Fibroblast of skin of right biceps (primary cell): ENCODE measurements at places on chromosomes 1 and 21.
A peak's percentile ranks its signal among the peaks of the same experiment; 100 is the strongest.

- DNase-seq, result no peak
Measured at GRCh38 chr1:195195423-195196057, 1412.7 kb downstream of the KCNT2 start.

- DNase-seq, result peak; percentile 82
Measured at GRCh38 chr1:64598100-64598571, 128.2 kb downstream of the CACHD1 start.

- no peak for DNase-seq
Measured at GRCh38 chr1:105368446-105368845, 1618.7 kb downstream of the AMY1C start.

DNA sequence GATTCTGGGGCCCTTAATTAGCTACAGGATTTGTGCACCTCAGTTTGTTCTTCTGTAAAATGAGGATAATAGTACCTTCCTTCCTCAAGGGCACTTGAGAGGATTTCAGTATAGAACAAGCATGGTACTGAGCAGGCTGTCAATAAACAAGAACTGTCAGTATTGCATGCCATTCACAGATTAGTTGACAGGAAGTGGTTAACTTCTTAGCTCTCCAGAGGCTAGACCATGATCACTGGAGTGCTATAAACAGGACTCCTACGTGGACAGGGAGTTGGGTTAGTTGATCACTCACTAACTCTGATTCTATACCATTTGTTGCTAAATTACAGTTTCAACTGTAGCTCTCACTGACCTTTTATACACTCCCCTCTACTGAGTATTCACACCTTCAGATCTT lies 126.2 kb upstream of the DAB1 start:
- peak; percentile 42 for DNase-seq

DNA sequence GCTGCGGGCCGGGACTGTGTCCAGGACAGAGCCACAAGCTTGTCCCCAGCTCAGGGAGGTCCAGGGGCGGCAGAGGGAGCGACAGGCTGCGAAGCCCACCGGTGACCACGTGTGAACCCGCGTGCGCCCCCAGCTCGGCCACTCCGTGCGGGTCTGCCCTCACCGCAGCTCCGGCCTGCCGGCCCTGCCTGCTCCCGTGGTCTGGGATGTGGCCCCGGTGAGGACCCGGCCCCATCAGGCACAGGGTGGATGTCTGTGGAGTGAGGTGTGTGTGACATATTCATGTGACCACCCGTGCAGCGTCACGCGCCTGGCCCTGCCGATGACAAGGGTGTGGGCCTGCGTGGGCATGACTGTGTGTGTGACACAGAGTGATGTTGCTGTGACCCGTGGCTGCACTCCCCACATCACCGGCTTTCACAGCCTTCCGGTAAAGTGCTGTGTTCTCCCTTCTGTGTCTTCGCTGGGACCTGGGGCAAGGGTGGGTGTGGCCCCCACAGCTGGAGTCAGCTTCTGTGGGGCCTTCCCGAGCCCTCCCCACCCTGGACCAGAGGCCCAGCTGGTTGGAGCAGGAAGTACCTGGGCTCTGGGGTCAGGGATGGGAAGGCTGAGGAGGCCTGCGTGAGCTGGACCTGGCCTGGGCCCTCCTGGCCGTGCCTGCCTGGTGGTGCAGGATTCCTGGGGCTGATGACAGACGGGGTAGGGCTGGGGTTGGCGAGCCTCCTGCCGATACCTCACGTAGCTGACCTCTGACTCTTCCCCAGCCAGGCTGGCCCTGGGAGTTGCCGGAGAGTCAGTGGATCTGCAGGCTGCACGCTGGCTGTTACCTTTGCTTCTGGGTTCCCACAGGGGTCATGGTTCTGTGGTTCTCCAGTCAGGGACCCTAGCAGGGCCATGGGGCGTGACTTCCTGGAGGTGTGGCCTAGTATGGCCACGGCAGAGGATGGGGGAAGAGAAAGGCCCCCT lies 4.1 kb downstream of the RNF223 start:
- DNase-seq, result no peak
